LNCaP clone FGC (cell line): ENCODE measurements at places on chromosomes 5 and 9.

DNA sequence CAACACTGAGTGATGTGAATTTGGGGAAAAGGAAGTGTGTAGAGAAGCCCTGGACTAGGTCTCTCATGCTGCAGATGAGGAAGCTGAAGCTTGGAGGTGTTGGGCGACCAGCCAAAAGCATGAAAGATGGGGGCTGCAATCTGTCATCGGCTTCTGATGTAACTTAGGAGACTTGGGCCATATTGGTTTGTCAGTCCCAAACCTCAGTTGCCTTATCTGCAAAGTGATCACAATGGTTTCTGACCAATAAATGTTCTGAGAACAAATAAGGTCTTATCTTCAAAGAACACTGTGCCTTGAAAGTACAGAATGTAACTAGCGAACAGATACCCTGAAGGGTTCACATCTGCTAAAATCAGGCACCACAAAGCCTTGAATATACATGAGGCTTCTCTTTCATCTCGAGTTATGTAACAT, 198.4 kb upstream of the NR3C1 start:
- DNase-seq, result no peak

- DNase-seq, result no peak
These were observed 314.7 kb upstream of the GRAMD2B start for GRCh38 chr5:126108470-126108869.

GRCh38 chr5:137843676-137844299, 23.9 kb upstream of the MYOT start:
- DNase-seq, result no peak

GRCh38 chr5:133348406-133348805, 263.9 kb downstream of the FSTL4 start:
- no peak for DNase-seq

DNA sequence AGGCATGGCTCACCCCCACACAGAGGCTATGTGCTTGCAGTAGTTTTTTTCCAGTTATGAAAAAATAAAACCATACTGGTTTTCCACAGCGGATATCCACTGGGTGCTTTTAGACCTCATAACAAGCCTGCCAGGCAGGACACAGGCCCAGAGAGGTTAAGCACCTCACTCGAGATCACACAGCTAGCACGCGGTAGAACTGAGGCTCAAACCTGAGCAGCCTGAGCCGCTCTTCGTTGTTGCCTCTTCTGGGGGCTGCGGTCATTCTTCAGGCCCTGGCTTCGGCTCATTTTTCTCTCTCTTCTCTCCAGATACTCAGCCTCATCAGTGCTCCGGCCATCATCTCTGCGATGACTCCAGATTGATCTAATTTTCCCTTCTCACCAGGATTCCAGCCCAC, 196.0 kb downstream of the TTLL11 start:
- DNase-seq, result no peak

- DNase-seq, result no peak
These were observed 10.3 kb downstream of the PDLIM7 start for GRCh38 chr5:177487144-177487543.

- DNase-seq, result no peak
These were observed 31.3 kb downstream of the ARHGAP26 start for GRCh38 chr5:142801495-142801871.

DNA sequence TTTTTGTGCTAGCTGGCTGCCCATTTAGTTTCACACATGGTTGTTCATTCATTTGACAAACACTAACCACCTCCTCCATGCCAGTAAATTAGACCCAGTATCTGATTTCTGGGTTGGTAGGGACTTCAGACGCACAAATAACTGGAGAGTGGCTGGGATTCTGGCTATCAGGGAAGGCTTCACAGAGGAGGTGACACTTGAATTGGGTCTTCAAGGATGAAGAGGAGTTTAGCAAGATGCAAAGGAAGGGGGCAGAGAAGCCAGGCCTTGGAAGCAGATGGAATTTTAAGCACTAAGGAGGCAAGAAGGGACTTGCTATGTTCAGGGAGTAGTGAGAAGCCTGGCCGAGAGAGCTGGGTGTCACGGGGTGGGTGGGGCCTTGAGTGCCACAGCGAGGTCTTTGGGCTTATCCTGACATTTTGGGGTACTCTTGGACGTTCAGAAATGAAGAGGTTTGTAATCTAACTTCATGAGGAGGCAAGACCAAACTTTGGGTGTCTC, 71.3 kb downstream of the LMX1B start:
- no peak for DNase-seq

DNA sequence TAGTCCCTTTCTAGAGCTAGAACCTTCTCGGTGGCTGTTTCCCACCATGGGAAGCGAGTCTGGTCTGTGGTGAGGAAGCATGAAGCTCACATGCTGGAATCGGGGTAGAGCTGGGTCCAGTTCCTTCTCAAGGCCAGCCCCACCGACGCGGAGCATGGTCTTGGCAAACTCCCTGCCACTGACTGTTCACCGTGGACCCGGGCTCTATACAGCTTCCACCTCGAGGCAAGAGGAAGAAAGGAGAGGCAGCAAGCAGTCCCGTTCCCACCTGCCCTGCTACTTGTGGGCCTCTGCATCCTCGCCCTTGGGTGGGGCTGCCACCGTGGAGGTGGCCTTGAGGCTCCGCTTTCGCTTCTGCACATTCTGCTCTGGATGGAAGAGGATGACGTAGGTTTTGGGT, 13.7 kb downstream of the GRM6 start:
- DNase-seq, result no peak

DNA sequence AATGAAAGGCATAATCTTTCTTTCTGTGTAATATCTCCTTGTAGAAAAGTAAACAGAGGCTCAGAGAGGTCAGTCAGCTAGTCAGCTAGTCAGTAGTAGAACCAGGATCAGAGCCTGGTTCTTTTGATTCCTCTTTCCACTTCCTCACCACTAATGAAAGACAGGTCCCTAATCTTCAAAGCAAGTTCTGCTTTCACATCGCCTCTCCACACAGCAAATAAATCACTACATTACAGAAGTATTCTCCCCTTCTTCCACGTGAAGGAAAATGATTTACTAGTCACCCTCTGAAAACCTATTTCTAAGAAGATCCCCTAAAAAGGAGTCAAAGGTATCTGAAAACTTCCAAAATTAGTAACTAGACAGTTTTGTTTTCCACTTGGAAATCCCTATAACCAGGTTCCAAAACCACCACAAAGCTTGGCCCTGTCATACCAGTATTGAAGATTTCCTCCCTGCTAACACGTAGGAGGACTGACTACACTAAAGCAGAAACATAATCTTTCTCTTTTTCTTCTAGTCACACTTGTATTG, 140.5 kb upstream of the TARS1 start:
- DNase-seq, result no peak

- DNase-seq, result no peak
These were observed 8.8 kb downstream of the CLPTM1L start for GRCh38 chr5:1336106-1336561.

DNA sequence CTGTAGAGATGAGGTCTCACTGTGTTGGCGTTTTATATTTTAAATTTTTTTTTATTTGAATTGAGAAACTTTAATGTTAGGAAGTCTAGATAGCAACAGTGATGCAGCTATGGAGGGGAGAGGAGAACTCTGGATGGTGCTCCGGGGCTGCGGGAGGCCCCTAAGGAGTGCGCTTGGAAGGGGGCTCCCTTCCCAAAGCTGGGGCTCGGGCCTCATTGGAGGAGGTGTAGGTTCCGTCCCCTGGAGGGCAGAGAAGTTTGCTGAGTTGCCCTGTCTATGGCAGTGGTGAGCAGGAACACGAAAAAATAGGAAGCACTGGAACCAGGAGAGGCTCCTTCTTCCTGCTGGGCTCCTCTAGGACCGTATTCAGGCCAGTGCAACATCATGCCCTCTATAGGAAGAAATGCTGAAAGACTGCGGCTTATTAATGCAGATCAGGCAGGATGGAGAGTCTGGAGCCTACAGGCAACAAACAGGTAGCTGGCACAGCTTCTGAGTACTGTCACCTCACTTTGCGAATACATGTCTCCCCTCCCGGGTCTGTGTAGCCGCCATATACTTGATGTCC, 16.1 kb downstream of the AHRR start:
- no peak for DNase-seq

DNA sequence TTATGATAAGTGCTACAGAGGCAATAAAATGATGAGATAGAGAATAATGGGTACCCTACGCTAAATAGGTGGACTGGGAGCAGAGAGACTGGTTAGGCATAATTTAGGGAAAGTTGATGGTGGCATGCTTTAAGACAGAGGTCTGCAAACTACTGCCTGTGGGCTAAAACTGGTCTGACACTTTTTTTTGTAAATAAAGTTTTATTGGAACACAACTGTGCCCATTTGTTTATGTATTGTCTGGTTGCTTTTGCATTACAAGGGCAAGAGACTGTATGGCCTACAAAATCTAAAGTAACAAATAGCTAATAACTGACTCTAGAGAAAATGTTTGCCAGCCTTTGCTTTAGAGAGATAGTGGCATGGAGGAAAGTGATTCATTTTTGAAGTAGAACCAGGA, 2.5 kb downstream of the ERCC6L2 start:
- DNase-seq, result no peak

DNA sequence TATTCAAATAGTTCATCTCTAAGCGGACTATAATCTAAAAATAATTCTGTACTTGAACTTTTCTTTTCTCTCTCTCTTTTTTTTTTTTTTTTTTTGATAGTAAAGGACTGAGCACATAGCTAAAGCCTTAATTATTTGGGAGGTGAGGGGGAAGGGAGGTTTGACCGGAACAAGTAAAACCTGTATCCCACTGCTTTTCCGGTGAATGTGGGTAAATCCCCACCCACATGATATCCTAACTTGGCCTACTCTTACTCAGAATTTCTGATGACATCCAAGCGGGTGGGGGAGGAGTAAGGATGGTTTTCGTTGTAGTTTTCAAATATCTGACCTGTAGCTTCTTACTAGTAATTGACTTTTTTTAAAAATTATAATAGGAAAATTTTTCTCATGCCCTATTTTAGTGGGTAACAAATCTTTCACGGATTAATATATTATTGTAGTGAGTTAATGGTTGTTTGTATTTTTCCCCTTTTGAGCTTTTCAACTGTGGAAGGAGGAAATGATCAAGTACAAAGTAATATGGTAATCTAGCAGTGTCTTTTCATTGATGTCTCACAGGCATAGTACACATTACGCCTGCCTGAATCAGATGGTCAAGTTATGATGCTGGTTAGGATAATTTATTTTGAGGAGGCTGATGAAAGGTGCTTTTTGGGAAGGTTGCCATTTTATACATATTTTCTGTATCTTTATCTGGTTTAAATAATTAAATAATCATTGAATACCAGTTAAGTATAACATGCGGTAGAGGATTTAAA, 2.2 kb upstream of the ELL2 start:
- no peak for DNase-seq

GRCh38 chr5:58670582-58670981, 87.7 kb downstream of the RAB3C start:
- DNase-seq, result no peak

DNA sequence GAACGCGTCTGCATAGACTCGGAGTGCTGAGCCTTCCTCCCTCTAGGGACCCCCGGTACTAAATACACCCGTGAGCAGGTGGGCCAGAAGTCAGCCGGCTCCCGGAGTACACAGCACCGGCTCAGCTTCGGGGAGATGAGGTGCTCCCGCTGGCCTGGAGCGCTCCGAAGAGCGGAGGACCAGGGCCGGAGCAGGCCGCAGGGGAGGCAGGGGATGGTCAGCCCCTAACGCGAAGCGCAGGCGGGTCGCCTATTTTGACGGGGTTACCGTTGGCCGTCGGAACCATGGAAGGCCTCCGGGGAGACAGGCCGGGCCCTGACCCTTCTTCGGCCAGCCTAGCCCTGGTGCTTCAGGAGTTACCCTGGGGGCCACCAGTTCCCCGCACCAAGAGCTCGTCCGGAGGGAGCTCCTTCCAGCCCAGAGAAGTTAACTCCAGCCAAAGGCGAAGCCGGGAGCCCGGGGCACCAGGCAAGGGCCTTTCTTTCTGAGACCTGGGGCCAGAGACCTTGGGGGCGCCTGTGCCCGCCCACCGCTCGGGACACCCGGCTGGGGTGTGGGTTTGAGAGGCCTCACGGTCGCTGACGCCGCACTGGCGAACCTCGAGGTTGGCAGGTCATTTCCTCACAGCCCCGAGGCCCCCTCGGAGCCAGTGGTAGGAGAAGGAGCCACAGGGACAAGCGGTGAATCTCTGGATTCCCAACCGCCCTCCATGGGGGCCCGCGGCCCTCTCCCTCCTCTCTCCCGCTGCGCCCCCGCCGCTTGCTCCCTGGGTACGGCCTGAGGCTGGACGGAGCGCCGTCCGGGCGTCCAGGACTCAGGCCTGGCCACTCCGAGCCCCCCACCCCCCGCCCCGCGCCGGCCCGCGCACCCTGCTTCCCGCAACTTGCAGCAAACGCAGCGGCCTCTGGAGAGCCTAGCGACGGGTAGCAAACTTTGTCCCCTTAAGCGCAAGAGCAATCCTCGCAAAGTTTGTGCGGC, 3.4 kb upstream of the IRX4 start:
- DNase-seq, result no peak

DNA sequence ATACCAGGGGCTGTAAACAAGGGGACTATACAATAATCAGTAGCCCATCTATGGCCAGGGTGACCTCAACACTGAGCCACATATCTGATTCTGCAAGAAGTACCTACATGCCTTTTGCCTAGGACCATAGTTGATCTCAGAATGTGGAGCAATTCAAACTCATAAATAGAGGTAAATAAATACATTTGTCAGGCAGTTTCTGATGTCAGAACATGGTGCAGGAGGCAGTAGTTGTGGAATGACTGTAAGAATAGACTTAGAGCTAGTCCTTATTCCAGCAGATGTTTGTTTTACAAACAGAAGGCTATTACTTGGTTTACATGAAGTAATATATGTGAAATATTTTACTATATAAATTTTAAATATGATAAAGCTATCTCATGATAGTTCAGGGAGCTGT, 330.7 kb upstream of the DAB2 start:
- DNase-seq, result no peak

DNA sequence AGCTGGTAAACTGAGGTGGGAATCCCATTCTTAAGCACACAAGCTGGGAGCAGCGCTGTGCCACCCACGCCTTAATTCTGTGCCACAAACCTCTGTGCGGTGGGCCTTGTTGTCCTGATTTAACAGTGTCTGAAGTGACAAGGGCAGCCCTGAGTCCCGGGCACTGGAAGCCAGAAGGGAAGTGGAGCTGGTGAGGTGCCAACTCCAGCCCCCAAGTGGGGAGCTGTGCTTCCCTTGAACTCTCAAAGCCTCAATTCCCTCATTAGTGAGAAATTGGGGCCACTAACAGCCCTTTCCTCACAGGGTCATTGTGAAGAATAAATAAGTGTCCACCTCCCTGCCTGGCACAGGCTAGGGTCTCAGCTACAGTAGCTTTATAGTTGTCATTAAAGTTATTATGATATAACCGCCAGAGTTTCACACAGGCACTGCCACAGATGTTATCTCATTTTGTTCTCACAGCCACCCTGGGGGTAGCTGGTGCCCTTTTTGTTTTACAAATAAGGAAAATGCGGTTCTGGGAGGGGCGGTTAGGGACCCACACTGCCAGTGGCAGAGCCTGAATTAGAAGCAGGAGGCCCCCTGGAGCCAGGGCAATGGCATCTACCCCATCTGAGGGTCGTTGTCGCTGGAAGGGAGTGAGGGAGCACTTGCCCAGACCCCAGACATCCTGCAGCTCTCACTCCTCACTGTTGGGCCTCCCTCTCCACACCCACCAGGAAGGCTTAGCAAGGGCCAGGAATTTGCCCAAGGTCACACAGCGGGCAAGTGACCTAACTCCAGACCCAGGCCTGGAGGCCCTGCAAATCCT, 2.1 kb upstream of the TLX3 start:
- no peak for DNase-seq

GRCh38 chr9:74589576-74589975, 92.4 kb downstream of the RORB start:
- DNase-seq, result no peak

GRCh38 chr5:124572971-124573370, 173.5 kb downstream of the ZNF608 start:
- DNase-seq, result no peak

GRCh38 chr5:54753034-54753433, 232.4 kb downstream of the ESM1 start:
- no peak for DNase-seq

- DNase-seq, result no peak
These were observed 11.6 kb downstream of the AGPAT2 start for GRCh38 chr9:136675477-136676296.
